Mucosa of gallbladder (tissue), 1 donor: ENCODE measurements at places on chromosomes 12 and 14. TPM values are rescaled to one million over a fixed set of nuclear protein-coding genes. Genes with fewer than 3 reads are reported as not detected.

Gene CEP290
- total RNA-seq: 11.5 TPM

Gene METAP2
- 45.2 TPM for total RNA-seq

GRCh38 chr14:105418269-105419194 is 1.1 kb upstream of the MTA1 start:
- no peak for DNase-seq

DNA sequence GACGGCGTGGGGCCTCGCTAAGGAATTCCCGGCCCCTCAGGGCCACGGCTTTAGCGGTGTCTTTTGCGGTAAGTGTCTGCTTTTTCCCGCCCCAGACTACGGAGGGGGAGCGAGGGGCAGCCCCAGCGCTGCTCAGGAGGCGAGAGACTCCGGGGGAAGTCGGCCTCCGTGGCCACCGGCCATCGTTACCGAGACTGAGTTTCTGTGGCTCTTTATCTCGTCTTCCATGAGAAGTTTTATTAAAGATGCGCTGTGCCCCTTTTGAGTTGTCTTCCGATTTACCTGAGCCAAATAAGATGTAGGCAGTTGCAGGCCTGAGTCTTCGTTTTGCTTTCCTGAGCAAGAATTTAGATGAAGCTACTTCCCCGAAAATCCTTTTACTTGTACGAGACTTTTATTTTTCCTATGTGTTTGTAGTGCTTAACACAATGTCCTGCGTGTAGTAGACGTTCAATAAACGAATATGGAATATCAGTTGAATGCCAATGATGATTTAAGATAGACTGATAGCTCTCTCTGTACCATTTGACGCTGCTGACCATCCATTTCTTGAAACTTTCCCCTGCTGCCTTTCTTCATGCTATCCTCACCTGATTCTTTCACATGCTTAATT is 462 bp downstream of the SRP54 start:
- no peak for DNase-seq

DNA sequence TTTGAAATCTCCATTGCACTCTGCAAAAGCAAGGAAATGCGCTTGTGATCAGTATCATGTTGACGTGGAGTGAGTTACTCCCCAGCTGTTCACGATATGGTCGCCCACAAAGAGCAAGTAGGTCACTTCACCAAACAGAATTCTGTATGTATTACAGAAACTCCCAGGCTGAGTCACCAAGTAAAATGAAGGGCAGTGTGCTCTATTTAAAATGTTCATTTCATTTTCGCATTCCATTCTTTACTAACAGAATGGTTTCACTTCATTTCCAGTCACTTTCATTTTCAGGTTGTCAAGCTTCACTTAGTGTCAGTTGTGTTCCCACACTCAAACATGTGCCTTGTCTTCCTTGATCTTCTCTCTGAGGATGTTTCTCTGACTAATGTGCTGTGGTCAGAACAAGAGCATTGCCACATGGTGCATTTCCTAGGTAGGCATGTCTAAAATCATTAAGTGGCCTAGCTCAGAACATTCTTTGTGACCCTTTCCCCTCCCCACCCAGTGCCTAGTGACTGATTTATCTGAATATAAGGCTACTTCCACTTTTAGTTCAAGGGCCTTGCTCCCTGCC is 391.2 kb downstream of the RAD51B start:
- no peak for DNase-seq

Gene OR11H6
- not detected for total RNA-seq

Gene TMTC2
- 41.3 TPM for total RNA-seq

GRCh38 chr12:110001596-110001995 is 2.4 kb downstream of the ANKRD13A start:
- no peak for DNase-seq

GRCh38 chr12:106248312-106248845 is 559 bp upstream of the CKAP4 start:
- peak; percentile 37 for DNase-seq

Gene SLC25A21
- 1.6 TPM for total RNA-seq

DNA sequence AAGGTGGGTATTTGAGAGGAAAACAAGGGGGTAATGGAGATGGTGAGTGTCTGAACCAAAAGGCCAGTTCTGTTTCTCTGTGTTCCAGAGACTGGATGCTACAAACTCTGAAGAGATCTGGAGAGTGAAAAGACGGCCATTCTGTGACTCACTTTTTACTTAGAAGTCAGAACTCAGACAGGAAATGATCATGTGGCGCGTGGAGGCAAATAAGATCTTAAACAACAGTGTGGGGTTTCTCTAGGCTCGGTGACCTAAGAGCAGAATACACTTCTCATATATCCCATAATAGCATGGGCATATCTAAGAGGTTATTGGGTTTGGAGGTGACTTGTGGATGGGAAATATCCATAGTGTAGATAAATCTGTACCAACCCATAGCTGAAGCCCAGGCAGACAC is 463.5 kb downstream of the TMEM132D start:
- DNase-seq: no peak

DNA sequence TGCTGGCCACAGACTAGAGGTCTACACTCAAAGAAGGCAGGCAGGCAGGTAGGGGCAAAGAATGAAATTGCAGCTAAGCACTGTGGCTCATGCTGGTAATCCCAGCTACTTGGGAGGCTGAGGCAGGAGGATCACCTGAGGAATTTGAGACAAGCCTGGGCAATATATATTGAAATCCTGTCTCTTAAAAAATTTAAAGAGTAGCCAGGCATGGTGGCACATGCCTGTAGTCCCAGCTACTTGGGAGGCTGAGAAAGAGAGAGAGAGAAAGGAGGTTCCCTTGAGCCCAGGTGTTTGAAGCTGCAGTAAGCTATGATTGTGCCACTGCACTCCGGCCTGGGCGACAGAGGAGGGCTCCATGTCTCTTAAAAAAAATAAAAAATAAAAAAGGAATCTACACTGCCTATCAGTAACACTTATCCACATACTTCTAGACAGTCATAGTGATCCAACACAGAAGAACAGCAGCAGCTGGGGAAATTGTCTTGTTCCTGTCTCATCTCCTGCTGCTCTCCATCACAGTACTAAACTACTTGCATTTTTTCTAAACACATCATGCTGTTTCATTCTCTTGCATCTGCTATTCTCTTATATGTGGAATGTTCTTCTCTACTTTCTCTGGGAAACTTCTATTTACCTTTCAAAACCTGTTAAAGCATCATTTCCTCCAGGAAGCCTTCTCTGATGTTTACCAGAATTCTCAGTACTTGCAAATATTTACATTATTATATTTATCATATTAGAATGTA is 57.2 kb downstream of the ATF7 start:
- DNase-seq: no peak

- DNase-seq: peak; percentile 70
Observed at GRCh38 chr14:64698903-64699302, 5.3 kb upstream of the PLEKHG3 start.

GRCh38 chr14:102654298-102654697 is 61.8 kb downstream of the RCOR1 start:
- no peak for DNase-seq

GRCh38 chr12:107514887-107515445 is 170.6 kb upstream of the PWP1 start:
- DNase-seq: no peak

Gene DAO
- total RNA-seq: not detected

GRCh38 chr14:77000340-77001270 is 27.9 kb downstream of the IRF2BPL start:
- peak; percentile 38 for DNase-seq

Gene C12orf60
- total RNA-seq: 0.43 TPM

Gene KERA
- not detected for total RNA-seq

DNA sequence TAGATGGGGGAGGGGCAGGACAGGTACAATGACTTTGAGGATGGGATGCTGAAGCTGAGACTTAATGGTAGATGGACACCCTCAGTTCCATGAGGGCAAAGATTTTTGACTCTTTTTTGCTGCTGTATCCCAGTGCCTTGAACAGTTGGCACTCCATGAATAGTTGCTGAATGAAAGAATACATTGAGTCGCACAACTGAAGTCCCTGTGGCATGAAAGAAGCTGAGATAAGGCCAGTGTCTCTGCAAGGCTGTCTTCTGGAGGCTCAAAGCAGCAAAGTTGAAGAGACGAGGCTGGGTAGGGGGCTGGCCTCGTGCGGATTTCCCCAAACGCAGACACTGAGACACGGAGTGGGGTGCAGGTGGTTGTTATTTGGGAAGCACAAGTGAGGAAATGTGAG is 179.3 kb downstream of the ADCK1 start:
- DNase-seq: no peak

Gene CHST11
- 16.7 TPM for total RNA-seq

Gene MLEC
- total RNA-seq: 335 TPM

DNA sequence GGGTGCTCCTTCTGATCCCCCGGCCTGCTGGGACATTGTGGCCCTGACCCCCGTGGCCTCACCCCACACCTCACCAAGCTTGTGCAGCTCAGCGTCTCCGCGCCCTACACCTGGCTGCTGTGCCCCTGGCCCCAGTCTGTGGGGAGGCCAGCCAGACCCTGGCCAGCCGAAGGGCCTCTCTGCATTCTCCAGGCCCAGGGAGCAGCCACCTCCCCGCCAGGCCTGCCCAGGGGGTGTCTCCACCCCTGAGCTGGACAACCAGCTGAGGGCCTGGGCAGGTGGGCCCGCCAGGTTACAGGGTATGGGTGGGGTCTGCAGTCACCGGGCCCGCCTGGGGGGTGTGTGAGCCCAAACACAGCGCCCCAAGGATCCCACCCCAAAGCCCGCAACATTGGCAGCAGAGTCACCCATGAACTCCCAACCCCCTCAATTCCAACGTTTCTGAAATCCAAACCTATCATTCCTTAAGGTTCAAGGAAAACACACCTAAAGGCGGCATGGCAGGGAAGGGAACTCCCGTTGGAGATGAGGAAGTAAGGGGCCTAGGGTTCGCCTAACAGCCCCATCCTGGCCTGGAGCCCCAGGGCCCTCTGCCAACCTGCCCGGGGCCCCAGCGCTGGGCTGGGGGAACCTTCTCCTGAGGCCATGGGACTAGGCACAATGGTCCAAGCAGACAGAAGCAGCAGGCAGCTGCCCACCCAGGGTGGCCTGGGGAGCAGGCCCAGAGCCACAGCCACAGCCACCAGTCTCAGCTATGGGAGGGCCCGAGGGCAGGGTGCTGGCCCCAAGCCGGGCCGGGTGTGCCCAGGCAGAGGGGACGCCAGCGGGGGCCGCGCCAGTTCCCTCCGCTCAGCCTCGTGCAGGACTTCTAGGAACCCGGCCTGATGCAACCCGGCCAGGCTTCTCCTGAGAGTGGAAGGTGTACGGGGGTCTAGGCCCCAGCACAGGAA is 8.5 kb downstream of the AKT1 start:
- no peak for DNase-seq

DNA sequence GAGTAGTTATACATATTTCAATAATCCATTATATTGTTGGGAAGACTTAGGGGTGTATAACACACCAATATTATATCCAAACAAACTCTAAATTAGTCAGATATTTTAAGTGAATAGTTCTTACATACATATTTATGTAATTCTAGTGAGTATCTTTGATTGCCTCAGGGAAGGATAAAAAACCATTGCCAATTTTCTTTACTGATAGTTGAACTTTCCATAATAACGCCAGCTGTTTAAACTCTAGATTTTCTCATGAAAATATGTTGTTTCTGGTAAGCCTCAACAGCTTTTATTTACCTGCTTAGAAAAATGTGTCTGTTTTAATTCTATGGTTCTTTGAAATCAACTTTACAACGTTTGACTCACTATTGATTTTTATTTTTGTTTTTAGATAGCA is 959.6 kb upstream of the NOVA1 start:
- DNase-seq: no peak

DNA sequence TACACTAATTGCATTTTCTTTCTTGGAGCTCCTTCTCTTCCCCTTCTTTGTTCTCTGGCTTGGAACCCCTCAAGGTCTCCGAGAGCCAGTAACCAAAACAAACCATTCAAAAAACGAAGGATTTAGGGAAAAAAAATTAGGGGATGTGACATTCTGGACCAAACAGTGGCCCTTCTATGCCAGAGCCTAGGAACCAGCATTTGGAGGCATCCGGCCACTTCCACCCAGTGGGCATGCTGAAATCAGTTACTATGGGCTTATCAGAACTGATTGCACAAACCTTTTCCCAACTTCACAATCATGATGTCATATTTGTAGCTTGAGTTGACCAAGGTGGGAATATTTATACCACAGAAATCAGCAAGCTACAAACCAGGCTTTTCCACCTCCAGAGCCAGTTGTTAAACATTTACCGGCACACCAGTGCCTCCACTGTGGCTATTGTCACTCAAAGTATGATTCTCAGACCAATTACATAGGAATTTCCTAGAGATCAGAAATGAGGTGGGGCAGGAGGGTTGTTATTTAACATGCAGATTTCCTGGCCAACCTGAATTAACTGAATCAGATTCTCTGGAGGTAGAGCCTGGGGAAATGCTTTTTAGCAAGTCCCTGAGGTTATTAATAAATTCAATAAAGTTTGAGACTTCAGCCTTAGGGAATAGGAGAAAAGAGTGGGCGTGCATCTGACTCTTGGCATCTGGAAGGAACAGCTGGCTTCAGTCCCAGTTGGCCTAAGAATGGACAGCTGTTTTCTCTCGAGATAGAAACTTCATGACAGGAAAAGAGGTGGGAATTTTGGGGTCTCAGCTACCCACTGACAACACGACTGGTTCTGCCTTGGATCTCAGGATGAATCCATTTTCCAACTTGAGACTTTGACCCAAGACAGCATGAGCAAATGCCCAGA is 273.9 kb downstream of the ZFP36L1 start:
- peak; percentile 68 for DNase-seq

Gene SMIM41
- 0.46 TPM for total RNA-seq

Gene SVOP
- 0.03 TPM for total RNA-seq

Gene ACRBP
- total RNA-seq: 9.8 TPM

Gene ASPG
- 4.7 TPM for total RNA-seq

DNA sequence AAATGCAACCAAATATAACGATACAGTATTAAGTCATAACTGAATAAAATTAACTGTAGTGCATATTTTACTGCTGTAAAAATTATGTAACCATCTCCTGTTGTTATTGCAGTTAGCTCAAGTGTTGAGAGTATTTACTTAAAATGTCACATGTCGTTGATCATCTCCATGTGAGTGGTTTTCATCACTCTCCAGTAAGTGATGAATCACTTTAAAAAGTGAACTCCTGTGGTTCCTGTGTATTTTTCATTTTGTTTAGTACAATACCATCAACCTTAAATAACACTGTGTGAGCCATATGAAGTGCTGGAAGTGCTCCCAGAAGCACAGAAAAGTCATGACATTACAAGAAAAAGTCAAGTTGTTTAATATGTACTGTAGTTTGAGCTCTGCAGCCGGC is 104.7 kb upstream of the SLCO1B1 start:
- no peak for DNase-seq

Gene SLC17A8
- total RNA-seq: not detected

DNA sequence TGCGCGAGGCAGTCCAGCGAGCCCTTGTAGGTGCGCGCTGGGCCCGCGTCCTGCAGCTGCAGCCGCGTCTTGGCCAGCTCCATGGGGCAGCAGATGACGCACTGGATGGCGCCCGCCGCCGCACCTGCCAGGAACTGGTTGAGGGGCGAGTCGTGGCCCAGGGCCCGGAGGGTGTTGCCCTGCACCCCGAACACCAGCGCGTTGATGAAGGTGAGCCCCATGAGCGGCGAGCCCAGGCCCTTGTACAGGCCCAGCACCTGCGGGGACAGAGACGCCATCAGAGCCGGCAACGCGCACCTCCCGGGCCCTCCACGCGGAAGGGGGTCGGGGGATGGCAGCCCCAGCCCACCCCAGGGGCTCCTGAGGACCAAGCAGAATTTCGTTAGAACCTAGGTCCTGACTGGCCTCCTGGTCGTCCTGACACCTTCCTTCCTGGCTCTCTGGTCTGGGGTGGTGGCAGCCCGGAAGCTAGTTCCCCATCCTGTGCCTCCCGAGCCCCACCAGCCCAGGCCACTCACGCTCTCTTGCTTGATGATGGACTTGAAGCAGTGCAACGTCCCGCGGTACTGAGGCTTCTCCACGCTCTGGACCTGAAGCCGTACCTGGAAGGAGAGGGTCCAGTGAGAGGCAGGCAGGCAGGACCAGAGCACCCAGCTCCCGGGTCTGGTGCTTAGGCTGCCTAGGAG is 13.3 kb downstream of the SLC25A29 start:
- DNase-seq: no peak

Gene GLT8D2
- 17.9 TPM for total RNA-seq
